ENCODE measurements at places on chromosomes 4 and X.

DNA sequence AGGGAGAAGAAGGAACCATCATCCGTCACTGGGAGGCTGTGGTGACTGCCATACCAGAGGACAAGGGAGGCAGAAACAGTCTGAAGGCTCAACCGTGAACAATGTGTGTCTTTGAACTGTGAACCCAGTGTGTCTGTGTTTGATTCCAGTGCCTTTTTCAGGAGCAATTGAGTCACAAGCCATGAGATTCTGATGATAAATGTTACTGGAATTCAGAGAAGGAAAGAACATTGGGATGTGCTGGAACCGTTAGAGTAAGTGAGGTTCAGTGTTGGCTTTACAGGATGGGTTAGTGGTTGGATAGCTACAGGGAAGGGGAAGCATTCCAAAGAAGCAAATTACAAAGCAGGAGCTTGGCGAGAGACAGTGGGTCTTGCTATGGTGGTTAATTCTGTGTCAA lies 464.4 kb downstream of the TRIML1 start:
- no peak for DNase-seq

GRCh38 chr4:144189121-144189520 lies 48.6 kb upstream of the GYPA start:
- no peak for DNase-seq

- no peak for DNase-seq
Observed at GRCh38 chr4:67256388-67257043, 288.8 kb downstream of the CENPC start.

- DNase-seq = no peak
Observed at GRCh38 chr4:113013751-113014150, 35.7 kb upstream of the ANK2 start.

DNA sequence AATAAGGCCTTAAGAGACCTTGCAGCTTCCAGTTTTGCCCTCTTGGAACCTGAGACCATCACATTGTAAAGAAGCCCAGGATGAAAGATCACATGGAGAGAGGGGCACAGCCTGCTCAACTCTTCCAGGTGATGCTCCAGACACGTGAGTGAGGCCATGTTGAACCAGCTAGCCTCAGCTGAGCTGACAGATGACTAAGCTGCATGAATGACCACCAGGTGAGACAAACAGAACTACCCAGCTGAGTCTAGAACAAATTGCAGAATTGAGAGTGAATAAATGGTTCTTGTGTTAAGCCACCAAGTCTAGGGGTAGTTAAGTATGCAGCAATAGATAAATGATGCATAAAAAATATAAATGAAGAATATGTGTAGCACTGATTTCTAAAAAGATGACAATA lies 16.8 kb upstream of the GPR82 start:
- DNase-seq = no peak

DNA sequence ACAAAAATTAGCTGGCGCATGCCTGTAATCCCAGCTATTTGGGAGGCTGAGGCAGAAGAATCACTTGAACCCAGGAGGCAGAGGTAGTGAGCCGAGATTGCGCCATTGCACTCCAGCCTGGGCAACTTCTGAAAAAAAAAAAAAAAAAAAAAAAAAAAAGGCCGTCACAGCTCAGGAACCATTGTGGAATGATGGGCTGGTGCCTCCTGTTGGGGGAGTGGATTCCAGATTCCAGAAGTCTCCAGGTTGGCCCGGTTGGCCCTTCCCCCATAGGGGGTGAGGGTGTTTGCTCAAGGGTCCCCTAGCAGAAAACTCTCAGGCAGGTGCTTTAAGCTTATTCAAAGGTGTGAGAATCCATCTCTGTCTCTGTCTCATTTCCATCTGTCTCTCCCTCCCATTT lies 11.5 kb downstream of the SH3TC1 start:
- DNase-seq = no peak

- DNase-seq = no peak
Observed at GRCh38 chr4:158162631-158163030, 10.2 kb downstream of the GASK1B start.

DNA sequence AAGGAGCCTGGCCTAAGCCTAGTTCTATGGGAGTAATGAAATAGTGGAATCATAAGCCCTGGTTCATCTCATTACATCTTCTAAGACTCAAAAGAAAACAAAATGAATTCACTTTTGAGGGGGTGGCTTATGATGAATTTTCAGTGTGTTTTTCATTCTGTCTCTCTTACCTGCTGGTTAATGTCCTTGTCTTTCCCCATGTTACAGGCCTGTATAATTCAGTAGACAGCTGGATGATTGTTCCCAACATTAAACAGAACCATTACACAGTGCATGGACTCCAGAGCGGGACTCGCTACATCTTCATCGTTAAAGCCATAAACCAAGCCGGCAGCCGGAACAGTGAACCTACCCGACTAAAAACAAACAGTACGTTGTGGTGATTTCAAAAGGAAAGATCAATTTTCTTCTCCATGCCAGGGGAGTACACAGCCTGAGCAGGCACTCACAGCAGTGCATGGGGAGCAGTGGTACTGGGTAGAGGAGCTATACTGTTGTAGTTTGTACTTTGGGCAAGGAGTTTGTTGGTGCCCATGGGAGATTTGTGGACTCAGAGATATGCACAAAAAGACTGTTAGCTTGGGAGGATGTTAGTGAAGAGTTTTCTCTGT lies 57.9 kb downstream of the TEX13B start:
- no peak for DNase-seq

Data from hematopoietic multipotent progenitor cell treated with erythropoietin and hydrocortisone succinate and interleukin-3 and kit ligand, for 17 days (in vitro differentiated cells).